ENCODE measurements at places on chromosomes 11 and 22.

GRCh38 chr22:41311487-41311886 is 10.2 kb downstream of the ZC3H7B start:
- no peak for DNase-seq

DNA sequence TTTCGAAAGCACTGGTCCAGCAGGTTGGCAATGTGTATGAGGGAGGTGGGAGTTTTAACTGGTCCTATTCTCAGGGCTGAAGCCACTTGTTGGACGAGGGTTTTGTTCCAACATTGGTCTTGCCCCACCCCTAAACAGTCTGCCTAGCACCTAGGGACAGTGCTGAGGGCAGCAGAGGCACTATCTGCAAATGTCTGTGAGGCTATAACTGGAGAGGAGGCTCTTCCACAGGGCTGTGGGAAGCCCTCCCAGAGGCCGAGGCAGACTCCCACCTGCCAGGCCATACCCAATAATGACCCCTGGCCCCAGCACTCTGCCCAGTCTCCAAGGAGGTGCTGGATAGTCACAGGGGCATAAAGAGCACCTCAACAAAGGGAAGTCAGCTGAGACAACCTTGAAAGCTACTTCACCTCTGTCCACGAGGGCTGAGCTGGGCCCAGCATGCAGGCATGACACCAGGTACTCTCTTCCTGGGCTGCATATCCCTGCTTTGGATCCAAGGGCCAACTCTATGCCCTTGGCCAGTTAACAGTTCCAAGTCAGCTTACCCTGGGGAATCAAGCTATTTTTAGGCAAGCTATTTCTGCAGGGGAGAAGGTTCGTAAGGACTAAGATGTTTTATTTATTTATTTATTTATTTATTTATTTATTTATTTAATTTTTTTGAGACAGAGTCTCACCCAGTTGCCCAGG is 40.2 kb upstream of the SLC25A1 start:
- DNase-seq: no peak

GRCh38 chr11:36930256-36930655 is 332.2 kb upstream of the RAG2 start:
- no peak for DNase-seq

DNA sequence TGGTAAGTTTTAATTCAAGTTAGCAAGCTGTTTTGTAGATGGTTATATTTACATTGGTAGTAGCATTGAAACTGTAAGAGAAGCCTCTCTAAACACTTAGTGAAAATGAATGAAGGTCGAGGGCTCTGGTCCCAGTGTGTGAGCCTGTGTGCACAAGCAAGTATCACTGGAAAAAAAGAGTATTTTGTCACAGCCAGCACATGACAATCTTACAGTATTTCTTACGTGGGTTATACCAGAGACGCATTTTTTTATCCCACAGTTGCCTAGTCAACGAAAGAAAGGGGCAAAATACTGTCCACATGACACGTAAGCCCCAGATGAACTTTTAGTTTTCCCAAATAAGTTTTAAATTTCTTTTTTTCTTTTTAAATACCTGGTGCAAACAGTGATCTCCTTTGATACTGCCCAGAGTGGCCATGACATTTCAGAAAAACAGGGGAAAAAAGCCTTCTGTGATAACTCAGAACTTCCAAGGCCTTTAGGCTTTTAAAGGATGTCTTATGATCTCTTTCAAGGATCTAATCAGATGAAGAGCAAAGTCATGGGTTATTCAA is 23.5 kb downstream of the RAB38 start:
- DNase-seq: no peak

DNA sequence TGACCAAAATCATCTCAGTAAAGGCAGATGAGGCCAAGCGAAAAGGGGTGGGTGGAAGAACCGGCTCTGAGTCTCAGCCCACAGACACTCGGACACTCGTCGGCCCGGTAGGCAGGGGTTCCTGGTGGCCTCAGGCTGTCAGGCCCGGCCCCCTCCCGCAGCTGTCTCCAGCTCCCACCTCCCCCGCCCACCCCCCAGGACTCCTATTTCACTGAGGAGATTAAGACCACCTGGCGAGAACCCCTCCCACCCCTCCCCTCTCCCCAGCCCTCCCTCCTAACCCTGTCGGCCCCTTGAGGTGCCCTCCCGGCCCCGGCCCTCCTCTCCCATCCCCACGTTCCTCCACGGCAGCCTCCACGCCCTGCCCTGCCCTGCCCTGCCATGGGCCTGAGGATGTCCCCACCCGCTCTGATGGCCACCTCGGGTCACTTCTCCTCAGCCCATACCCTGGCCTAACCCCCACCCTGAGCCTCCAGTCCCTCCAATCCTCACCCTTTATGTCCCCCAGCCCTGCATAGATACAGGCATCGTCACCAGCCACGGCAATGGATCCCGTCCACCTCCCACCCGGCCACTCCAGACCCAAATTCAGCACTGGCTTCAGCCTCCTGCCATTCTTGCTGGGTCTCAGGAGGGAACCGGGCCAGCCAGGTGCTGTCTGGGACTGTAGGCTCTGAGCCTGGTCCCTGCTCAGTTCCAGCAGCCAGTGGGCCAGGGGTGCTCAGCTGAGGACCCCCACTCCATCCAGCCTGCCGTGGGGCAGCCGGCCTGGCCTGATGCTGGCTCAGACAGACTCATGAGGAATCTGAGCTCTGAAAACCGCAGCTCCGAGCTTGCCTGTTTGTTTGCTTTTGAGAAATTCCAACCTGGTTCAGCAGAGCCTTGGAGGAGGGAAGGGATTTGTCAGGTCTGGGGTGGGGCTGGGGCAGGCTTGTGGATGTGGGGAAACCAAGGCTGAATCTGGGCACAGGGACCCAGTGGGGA is 9.8 kb upstream of the TBX1 start:
- DNase-seq: no peak

DNA sequence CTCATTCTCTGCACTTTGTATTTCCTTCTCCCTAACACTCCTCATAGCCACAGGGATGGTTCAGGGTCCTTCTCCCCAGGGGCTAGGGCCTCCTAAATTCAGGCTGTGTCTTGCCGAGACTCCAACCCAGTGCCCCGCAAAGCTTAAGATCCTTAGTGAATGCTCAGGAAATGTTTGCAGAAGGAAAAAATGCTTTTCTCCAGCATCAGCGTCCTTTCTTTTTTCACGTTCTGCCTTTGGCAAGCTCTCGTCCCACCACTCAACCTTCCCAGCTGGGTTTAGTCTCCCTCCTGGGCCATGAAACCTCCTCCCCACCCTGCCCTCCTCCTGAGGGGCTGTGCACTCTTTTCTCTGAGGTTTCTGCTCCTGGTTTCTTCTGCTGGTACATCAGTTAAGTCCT is 503.8 kb upstream of the B3GAT1 start:
- DNase-seq: no peak

Data from GM04503 (cell line).